ENCODE measurements at places on chromosomes 2 and 18.

DNA sequence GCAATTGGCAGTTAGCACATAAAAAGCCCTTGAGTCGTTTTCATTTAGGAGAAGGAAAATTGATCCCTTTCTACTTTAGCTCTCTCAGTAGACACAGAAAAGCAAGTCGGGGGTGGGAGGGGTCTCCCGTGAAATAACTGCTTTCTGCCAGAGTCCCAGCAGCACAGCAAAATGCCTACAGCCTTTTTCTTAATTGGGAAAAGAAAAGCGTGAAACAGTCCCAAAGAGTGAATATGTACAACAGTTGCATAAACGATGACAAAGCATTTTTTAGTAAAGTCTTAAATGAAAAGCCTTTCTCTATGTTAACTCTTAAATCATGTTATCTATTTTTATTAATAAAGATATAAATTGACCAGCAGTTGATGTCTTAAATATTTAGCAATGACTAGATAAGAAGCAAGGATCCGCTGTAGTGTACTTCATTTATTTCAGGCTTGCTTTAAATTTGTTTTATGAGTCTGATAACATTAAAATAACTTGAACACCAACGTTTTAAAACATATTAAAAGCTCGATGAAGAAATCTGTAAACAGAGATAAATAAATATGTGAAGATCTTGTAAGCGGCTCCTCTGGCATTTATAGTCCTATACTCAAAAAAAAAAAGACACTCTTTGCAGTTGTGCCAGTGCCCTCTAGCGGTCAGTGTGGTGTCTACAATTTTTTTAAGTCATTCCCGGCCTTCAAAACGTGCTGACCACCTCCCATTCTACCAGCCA lies 42.3 kb upstream of the ATIC start:
- DNase-seq, result peak; percentile 46

- no peak for DNase-seq
Observed at GRCh38 chr2:171583566-171583965, 61.3 kb downstream of the CYBRD1 start.

GRCh38 chr2:121019071-121019470 lies 265.9 kb downstream of the TFCP2L1 start:
- DNase-seq, result no peak

DNA sequence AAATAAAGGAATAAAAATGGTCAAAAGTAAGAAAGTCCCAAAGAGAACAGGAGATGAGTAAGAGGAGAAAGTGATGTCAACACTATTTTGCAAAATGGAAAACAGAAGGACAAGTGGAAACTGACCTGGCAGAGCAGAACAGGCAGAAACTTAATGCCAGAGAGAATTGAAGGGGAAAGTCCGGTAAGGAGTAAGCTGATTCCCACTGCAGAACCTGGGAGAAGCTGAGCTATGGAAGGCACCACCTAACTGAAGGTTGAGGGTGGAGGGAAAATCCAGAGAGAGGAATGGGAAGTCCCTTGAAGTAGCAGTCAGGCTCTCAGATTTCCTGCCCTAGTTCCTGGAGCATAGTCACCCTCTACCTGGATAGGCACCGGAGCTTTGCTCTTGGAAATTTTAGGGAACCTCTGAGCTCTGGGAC lies 59.8 kb downstream of the MOGAT1 start:
- no peak for DNase-seq

DNA sequence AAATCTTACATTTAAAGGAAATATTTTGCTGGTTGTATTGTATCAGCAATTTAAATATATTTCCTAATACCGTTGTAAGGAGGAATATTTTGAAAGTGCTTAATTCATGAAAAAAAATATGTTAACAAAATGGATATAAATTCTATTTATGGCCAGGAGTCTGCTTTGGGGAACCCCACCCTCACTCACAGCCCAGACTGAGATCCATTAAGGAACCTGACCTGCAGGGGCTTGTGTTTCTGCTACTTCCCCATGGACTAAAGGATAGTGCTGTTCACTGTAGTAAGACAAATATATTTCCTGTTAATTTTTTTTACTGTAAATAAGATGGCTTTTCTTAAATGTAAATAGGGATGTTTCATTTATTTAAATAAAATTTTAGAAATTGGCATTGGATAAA lies 221.9 kb upstream of the COL3A1 start:
- DNase-seq, result no peak

DNA sequence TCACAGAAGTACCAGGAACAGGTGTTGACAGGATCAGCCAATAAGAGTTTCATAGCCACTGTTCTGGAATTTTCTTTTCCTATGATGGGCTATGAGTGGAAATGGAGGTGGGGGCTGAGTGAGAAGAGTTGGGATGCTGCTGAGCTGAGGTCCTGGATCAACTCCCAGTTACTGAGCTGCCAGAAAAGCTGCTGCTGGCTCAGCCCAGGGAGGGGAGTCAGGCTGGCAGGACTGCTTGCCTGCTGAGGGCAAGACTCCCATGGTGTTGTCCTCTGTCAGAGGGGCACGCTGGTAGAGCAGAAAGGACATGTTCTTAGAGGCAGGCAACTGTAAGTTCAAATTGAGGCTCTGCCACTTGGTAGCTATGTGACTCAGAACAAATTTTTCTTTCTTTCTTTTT lies 11.8 kb downstream of the TPGS2 start:
- DNase-seq, result no peak

DNA sequence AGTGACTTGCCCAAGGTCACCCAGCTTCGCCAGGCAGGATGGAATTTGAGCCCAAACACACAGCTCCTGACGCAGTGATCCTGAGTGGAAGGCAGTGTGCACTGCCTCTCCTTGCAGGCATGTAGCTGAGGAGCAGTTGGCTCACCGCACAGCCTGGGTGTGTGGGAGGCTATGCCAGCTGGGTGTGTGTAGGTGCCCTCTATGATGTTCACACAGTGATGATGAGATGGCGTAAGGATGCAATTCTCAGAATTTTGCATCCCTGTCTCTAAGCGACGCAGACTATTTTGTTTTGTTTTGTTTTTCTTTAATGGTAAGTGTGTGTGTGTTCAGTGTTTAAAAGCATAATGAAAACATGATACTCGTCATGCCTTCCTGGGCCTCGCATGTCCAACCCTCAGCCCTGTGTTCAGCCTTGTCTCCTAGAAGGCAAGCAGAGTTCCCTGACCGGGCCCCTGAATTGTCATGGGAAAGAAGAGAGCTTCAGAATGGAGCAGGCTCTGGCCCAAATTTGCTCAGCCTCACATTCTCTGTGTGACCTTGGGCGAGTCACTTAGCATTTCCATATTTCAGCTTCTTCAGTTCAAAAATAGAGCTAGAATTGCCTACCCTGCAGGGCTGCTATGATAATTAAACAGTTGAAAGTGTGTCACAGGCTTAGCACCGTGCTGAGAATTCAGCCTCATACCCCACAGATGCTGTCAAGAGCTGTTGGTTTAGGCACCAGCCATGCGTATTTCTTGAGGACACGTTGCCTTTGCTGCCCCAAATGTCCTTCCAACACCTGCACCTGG lies 603.6 kb upstream of the RAB6C start:
- DNase-seq, result no peak

GRCh38 chr2:239365782-239366435 lies 34.9 kb downstream of the HDAC4 start:
- no peak for DNase-seq

GRCh38 chr2:138421971-138422335 lies 79.6 kb upstream of the SPOPL start:
- peak; percentile 49 for DNase-seq

DNA sequence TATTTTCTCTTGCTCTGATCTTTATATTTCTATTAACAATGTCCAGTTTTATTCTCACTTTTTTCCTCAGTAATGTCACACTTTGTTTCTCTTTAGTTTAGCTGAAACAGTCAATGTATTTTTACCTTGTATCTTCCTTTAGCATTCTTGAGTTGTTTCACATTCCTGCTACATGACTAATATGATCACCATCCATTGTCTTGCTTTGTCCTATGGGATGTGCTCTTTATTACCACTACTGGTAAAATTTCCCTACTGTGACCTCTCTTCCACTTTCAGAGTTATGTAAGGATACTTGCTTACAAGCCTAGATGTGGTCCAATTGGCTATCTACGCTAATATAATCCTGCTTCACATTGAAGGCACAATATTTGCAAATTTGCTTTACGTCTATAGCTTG lies 457.9 kb downstream of the PIK3C3 start:
- no peak for DNase-seq

GRCh38 chr18:47062471-47062870 lies 27.1 kb upstream of the ELOA2 start:
- no peak for DNase-seq

DNA sequence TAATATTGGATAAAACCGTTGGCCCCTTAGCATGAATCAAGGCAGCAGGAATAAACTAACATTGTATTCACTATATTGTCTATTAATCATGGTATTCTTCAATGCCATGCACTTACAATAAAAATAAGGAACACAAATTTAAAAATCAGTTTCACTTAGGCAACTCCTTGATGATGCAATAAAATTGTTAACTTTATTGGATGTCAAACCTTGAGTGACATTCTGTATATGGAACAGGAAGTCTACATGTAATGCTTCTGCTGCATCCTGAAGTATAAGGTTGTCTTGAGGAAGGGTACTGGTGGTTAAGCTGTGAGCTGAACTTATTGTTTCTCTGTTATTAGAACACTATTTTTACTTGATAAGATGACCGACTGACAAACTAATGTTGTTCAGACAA lies 605.5 kb downstream of the SATB2 start:
- DNase-seq, result no peak

GRCh38 chr2:211494536-211494935 lies 938.1 kb downstream of the CPS1 start:
- DNase-seq, result no peak

- no peak for DNase-seq
Observed at GRCh38 chr2:49288902-49289700, 134.8 kb upstream of the FSHR start.

GRCh38 chr2:10613263-10613662 lies 76.5 kb downstream of the NOL10 start:
- DNase-seq, result no peak

DNA sequence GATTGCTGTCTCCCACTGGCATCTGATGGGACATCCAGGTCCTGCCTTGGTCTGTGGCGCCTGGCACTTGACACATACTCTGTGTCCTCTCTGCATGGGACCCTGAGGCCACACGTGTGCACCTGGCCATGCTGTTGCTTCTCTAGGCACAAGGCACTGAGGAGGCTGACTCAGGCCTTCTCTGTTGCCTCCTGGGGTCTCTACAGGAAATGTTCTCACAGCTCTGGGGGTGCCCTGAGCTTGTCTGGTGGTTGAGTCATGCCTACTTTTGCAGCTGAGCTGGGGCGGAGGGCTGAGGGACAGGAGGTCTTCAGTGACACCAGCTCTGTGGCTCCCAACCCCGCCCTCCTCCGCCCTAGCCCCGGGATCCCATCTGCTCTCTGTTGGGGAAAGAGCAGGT lies 207.0 kb upstream of the HS6ST1 start:
- DNase-seq, result no peak

DNA sequence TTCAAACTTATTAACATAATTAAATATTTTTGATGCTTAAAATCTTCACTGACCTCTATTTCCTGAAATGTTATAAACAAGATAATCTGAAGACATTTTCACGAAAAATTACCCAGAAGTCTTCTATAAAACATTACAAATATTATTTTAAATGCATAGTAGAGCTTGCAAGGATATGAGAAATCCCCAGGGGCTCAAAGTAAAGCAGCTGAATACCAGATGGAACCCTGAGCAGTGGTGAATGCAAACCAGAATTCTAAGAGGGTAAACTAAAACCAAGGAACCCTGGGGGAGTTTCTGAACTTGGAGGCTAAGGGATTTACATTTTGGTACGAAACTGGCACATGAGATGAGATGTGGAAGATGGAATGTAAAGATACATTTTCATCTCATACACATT lies 83.6 kb downstream of the FSHR start:
- no peak for DNase-seq

- DNase-seq, result peak; percentile 17
Observed at GRCh38 chr2:126736133-126736874, 80.3 kb downstream of the GYPC start.

GRCh38 chr2:239827523-239827890 lies 197.6 kb downstream of the NDUFA10 start:
- DNase-seq, result no peak

DNA sequence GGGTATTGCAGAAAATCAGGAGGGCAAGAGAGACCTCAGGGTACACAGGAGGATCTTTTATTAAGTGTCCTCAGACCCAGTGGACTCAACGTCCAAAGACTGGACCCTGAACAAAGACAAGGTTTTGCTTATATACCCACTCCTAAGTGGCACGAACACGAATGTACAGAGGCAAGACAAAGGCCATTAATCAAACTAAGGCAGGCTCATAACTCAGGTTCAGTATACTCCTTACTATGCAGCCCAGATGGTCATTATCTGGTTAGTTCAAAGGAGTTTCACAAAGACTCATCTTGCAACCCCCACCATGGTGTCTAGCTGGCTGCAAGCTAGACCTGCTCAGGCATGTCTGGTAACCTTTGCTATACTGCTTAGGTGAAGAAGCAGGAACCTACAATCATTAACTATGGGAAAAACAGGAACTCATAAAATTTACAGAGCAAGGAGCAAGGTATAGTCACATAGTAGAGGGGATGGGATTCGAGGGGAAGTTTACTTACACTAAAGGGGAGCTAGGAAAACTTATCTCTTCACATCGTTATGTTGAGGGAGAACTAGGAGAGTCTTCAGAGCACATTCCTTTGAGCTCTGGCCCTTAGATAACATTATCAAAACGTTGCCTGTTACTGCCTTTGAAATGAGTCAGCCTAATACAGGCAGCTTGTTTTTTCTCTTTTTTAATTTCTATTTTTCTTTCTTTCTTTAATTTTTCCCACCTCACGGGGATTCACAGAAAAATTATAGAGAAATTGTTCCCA lies 33.9 kb downstream of the SLC4A3 start:
- DNase-seq, result no peak

GRCh38 chr2:130336877-130337734 lies 5.6 kb upstream of the IMP4 start:
- DNase-seq, result peak; percentile 48

DNA sequence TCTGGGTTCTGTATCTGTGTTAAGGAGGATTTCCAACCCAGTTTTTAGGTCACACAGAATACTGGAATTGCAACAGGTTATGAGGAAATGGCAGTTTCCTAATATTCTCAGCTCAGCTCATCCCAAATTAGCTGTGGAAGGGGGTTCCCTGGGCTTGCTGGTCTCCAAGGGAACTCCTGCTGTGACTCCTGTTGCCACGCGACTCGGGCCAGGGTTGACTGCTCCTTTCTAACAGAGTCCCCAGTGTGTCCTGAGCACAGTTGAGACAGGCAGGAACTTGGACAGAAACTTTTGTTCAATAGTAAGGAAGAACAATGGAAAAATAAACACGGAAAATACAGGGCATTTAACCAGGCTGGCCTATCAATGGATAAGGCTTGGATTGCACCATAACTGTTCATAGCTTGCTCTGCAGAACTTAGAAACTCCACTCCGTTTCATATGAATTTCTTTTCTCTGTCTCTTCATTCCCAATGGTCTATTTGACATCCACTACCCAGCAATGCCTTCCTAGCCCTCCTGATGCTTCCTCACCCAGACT lies 3.8 kb upstream of the ROCK2 start:
- no peak for DNase-seq

GRCh38 chr2:15141211-15141610 lies 419.9 kb downstream of the NBAS start:
- DNase-seq, result no peak

GRCh38 chr18:5584746-5585417 lies 41.1 kb upstream of the EPB41L3 start:
- DNase-seq, result no peak

GRCh38 chr18:55439056-55439455 lies 148.9 kb downstream of the TCF4 start:
- DNase-seq, result no peak

Measured in NCI-H2029 treated with DMSO at 0.1 percent for 48 hours (cell line).